ENCODE measurements at places on chromosomes 2 and 18. TPM values are rescaled to one million over a fixed set of nuclear protein-coding genes. Genes with fewer than 3 reads are reported as not detected.

TMEM127 gene
- 59.1 TPM for total RNA-seq

GRCh38 chr2:26059542-26059941 lies 25.7 kb downstream of the RAB10 start:
- no peaks in the 10 kb centered on the region for H3K27me3 ChIP-seq
- no peak overlapping the region for H3K27ac ChIP-seq
- H3K4me3 ChIP-seq: no peak overlapping the region
- H3K36me3 ChIP-seq: no peaks in the 10 kb centered on the region
- no peak for DNase-seq

DNA sequence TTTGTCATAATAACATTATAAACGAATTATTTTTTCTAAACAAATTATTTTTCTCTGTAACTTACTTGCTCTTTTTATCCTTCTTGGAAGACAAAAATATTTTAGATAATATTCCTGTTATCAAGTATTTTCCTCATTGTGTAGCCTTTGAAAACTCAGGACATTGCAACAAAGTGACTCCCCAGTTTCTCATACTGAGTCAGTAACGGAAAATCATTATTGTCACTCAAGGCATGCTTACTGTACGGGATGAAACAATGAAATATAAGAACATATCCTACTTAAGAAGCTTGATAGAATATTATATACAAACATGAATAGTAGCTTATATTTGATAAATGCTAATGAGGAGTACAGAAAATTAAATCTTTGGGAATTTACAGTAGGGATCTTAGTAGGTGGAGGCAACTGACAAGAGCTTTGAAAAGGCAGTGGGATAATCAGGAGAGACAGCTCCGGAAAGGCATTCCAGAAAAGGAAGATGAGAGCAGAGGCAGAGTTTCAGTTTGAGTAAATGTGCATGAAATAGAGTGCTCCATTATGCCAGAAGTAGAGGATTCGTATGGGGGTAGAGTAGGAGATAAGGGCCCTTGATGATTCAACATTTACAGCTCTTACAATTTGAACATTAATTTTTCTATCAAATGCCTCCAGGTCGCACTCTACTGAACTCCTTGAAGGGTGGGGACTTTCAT lies 14.0 kb upstream of the YES1 start:
- DNase-seq: no peak
- H3K4me1 ChIP-seq: no peaks in the 10 kb centered on the region
- H3K27ac ChIP-seq: no peak overlapping the region
- no peaks in the 10 kb centered on the region for H3K36me3 ChIP-seq
- H3K27me3 ChIP-seq: no peaks in the 10 kb centered on the region
- H3K4me3 ChIP-seq: no peak overlapping the region

DNA sequence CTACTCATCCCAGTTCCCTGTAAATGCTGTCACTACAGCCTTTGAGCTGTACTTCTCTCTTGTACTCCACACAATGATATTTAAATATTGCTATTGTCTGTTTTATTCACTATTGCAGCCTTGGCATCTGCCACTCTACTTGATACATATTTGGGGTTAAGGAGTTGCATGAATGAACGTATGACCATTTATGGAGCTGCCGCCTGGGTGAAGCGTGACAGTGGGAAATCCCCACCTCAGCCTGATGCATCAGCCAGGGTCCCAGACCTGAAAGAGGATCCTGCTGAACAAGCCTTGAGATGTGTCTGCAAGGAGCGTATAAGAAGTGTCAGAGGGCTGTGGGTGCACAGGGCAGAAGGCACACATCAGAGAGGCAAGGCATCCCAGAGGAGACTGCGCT lies 39.1 kb downstream of the MRPL35 start:
- no peaks in the 10 kb centered on the region for H3K27me3 ChIP-seq
- no peak overlapping the region for H3K27ac ChIP-seq
- no peaks in the 10 kb centered on the region for H3K36me3 ChIP-seq
- DNase-seq: no peak

- H3K36me3 ChIP-seq: peaks cover 50% of the 10 kb centered on the region
- H3K27ac ChIP-seq: no peak overlapping the region
- peak; percentile 74 for DNase-seq
- H3K4me3 ChIP-seq: no peak overlapping the region
Observed at GRCh38 chr2:44324971-44325426, 36.3 kb downstream of the PREPL start.

- no peak overlapping the region for H3K27ac ChIP-seq
- no peak overlapping the region for H3K4me3 ChIP-seq
- no peaks in the 10 kb centered on the region for H3K4me1 ChIP-seq
- DNase-seq: no peak
- H3K36me3 ChIP-seq: no peaks in the 10 kb centered on the region
Observed at GRCh38 chr18:3867864-3868311, 417.9 kb downstream of the TGIF1 start.

DNA sequence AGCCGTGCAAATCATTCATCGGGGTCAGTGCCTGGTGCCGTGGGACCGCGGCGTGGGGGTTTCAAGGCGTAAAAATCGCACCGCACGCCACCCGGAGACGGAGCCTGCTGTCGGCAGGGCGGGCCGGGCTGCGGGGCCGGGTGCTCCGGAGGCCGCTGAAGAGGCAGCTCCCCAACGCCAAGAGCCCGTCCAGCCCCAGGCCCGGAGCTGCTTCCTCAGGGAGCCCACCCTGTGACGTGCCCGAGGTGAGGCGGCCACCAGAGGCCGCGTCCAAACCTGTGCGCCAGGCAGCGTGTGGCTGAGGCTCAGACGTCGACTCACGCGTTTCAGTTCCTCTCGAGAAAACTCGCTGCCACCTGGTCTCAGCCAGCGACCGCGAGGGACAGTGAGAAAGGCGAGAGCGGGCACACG lies 98.1 kb downstream of the NFATC1 start:
- H3K27me3 ChIP-seq: no peaks in the 10 kb centered on the region
- no peak overlapping the region for H3K27ac ChIP-seq
- H3K36me3 ChIP-seq: no peaks in the 10 kb centered on the region
- H3K4me3 ChIP-seq: no peak overlapping the region

Measured in cardiac muscle cell (in vitro differentiated cells and primary cell).